ENCODE measurements at places on chromosomes 16 and 17.
A peak's percentile ranks its signal among the peaks of the same experiment; 100 is the strongest.

DNA sequence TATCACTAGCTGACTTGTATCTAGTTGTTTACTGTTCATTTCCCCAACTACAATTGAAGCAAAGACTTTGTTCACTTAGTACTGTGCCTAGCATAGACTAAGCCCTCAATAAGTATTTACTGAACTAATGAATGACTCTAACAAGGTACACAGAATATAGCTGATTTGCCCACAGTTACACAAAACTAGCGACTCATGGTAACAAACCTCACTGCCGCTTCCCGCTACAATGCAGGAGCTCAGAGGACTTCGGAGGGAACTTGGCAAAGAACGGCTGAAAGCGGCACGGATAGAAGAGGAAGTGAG, 524 bp downstream of the EFTUD2 start:
- no peak for DNase-seq

GRCh38 chr16:23835390-23836077, at the start of gene PRKCB:
PRKCB (plus strand) TSS chr16:23835983.
- peak; percentile 45 for DNase-seq

GRCh38 chr17:41793784-41794539, 7.5 kb upstream of the JUP start:
- no peak for DNase-seq

GRCh38 chr17:63967953-63968352, 4.8 kb downstream of the SCN4A start:
- no peak for DNase-seq

GRCh38 chr17:37131669-37132611, 183.2 kb downstream of the AATF start:
- DNase-seq = no peak

DNA sequence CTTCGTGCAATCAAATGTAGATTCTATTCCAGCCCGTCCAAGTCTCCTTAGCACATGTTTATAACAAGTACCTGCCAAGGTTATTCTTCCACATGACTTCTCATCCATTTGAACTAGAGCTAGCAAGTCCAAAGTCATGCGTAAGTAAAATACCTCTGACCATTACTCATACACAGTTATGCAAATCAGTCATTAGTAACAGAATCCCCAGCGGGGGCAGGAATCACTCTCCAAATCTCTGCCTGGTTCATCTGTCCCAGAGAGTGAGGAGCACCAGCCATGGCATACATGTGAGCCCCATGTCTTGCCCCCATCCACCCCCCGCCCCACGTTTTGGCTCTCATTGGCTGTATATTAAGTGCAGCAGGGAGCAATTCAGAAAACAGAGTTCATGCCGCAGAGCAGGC, 27.7 kb downstream of the SRL start:
- no peak for DNase-seq

GRCh38 chr17:81837641-81838040, 2.8 kb upstream of the PPP1R27 start:
- DNase-seq = no peak

DNA sequence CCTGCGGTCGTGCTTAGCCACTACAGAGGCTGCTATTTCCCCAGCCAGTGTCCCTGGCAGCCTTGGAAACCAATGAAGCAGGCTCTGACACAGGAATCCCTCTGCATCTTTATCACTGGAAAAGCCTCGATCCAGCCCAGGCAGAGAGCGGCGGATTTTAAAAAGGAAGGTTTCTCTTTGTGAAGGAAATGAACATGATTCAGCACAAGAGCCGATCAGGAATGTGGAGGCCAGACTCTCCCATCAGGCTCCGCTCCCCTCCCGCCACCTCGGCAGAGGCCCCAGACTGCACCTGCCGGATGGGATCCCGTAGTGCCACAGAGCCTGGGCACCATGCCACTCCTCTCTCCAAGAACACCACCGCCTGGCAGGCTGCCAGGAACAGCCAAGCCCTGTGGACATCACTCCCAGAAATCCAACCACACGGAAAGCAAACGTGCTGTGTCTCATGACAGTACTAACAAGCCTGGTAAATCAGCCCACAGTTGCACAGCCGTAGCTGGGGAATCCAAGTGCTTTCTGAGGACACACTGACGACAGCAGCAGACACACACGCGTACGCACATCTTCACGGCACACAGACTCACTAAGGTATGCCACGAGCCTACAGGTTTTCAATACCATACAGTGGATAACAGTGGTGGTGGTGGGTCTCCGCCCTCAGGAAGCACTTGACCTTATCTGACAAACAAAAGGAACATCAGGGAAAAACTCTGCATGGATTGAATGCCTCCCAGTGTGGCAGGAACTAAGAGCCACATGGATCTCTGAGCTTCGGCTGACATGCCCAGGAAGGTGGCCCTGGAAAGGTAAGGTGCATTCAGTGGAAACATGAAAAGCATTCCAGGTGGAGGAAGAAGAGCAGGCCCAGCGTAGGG, 5.4 kb downstream of the LRRC75A start:
- DNase-seq = no peak
